Stimulated activated CD4-positive, alpha-beta T cell treated with anti-CD3 and anti-CD28 coated beads, Interleukin-4, amount 100 ng/mL, for 4 hours (primary cell): ENCODE measurements at places on chromosomes 11 and 22.

DNA sequence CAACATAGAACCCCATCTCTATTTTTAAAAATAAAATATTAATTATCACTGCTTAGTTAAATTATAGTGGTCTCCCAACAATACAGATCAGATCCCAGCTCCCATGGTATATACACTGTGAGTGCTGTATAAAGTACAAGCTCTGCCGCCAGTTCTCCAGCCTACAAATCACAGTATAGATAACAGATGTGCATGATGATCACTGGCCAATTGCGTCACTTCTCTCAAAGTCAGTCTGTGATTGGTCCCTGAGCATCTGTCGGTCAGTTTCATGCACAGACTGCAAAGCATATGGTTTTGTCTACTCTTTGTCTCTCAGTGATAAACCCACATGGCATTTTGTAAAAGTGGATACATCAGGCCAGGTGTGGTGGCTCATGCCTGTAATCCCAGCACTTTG lies 15.7 kb downstream of the PPARA start:
- DNase-seq = no peak

GRCh38 chr22:30998329-30998728 lies 29.3 kb downstream of the TUG1 start:
- no peak for DNase-seq

DNA sequence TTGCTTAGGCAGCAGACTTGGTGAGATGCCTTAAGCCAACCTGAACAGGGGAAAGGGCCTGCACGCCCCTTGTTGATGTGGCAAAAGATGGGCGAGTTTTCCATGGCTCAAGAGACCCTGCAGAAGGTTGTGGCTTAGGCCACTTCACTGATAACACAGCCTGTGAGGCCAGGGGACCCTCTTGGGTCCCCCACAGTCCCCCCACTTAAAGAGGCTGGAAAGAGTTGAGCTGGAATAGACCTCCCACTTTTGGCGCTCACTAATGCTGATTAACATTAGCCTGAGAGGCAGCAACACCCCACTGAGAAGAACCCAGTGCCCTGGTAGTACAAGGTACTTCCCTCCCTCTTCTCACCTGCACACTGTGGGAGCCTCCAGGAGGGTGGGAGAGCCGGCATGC lies 107.5 kb downstream of the TRIM29 start:
- DNase-seq = no peak

DNA sequence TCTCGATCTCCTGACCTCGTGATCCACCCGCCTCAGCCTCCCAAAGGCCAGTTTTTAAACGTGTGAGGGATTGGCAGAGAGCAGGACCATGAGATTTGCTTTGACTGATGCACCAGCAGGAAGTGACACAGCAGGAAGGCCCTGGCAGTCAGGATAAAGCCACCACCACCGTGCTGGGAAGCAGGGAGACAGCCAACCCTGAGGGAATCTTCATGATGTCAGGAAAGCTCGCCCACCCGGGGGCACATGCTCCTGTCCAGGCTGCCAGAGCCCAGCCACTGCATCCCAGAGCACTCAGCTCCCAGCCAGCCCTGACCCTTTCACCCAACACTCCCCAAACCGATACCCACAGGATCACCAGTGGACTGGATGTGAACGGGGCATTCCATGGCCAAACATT lies 6.1 kb downstream of the TUBGCP6 start:
- no peak for DNase-seq

DNA sequence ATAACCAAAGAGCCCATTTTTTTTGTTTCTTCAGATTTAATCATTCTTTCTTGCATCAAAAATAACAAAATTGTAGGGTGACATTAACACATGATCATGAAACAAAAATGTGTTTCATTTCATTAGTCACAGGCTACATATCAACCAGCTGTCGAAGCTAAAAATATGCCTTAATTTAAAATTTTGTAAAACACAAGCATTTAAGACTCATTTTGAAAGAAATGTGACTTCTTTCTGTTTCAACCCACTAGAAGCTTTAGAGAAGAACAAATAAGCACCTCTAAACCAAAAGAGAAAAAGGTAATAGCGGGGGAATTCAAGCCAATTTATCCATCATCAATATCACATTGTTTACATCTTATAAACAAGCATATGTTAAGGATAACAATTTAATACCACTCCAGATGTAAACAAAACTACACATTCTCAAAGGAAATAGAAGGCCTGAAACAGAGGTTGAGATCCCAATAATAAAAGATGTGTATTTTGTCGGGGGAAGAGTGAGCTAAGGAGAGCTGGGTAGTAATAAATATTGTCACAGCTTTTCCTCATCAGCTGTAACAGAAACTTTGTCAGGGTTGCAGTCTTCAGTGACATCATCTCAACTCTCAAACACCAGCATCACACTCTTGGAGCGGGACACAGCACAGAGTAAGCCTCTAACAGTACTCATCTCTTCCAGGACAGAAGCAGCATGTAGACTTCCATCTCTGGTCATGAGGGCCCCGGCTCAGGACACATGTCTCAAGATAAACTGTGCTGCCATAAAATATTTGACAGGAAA lies 42.0 kb downstream of the ALG9 start:
- DNase-seq = no peak

DNA sequence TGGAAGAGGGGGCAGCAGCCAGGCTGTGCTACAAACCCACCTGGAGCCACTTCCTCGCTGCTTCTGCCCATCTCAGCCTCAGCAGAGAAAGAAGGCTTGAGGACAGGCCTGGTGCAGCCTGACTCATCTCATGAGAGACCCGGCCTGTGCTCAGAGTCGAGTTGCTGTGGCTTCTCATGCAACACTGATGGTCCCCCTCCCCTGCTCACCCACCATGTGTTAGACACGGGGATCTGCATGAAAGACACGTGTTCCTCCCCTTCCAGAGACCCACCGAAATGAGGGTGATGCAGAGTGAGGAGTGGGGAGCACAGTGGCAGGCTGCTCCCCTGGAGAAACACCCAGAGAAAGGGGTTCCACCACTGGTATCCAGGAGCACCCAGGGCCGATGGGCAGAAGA lies 15.0 kb downstream of the RTN4R start:
- DNase-seq = no peak

DNA sequence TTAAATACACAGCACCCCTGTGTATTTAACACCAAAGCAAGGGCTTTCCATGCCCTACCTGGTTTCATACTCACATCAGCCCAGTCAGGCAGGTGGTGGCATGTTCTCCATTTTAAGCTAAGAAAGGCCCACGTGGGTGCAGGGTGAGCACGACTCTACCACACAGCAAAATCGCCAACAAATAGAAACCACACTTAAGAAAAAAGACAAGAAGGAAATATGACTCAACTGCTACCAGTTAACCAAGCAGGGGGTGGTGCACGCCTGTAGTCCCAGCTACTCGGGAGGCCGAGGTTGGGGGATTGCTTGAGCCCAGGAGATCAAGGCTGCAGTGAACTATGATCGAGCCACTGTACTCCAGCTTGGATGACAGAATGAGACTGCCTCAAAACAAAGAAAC lies 35.2 kb upstream of the TFIP11 start:
- peak; percentile 15 for DNase-seq

GRCh38 chr11:68008381-68009337 lies 1.5 kb upstream of the ALDH3B1 start:
- no peak for DNase-seq

GRCh38 chr11:45410391-45411227 lies 124.5 kb upstream of the SYT13 start:
- DNase-seq = no peak

DNA sequence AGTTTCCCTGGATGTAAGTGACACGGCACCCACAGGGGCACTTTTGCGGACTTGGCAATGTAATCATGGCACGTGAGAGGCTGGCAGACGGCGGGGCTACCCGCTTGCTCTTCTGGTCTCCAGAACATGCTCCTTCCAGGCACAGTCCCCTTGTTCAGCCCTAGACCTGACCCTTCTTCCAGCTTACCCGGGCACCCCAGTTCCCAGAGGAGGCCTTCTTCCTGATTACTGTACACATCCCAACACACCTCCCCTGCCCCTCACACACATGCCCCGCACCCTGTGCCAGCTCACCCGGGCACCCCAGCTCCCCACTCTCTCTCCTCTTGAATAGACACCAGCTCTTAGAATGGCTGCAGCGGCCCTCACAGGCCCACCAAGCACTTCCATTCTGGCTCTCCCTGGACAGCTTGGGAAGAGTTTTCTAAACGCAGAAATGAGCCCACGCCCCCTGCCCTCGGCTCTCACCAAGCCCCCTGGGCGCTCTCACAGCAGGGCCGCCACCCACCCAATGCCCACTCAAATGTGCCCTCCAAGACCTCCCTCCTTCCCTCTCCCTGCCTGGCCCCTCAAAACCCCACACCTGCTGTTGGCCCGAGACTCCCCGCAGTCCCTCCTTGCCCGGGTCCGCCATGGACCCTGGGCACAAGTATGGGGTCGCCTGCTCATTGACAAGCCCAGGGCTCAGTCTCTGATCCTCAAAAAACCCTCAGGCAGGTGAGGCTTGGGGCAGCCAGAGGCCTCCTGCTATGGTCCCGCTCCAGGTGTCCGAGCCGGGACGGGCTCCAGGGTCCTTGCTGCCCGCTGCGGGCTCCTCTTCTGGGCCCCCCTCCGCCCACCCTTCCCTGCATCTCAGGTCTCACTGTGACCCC lies 88.5 kb downstream of the WNT7B start:
- DNase-seq = no peak

- DNase-seq = peak; percentile 34
Measured at GRCh38 chr11:3109921-3110706, 52.9 kb upstream of the CARS1 start.

- no peak for DNase-seq
Measured at GRCh38 chr11:22703040-22703439, 36.6 kb downstream of the GAS2 start.

GRCh38 chr11:61542705-61543104 lies 34.2 kb downstream of the LRRC10B start:
- no peak for DNase-seq

DNA sequence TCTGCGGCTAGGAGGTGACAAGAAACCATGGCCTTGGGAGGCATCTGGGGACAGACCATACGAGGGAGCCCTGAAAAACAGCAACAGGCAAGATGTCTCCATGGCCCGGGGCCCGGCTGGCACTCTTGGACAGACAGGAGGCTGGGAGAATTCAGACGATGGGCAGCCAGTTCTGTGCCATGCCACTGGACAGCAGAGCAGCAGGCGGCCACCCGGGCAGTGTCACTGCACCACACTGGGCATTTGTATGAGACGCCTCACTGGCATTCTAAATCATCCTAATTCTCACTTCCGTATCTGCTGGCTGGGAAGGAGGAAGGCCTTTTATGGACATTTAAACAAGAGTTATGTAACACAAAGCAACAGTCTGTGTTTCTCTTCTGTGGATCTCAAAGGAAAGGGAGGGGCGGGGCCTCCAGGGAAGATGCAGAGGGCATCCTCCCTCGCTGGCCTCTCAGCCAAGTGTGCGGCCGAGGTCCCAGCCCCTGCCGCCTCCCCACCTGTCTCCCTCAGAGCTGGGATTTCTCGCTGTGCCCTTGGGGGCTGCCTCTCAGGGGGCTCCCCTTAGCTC lies 350.3 kb downstream of the SHANK2 start:
- no peak for DNase-seq

GRCh38 chr22:49883294-49883640 lies 29.6 kb downstream of the ZBED4 start:
- no peak for DNase-seq

DNA sequence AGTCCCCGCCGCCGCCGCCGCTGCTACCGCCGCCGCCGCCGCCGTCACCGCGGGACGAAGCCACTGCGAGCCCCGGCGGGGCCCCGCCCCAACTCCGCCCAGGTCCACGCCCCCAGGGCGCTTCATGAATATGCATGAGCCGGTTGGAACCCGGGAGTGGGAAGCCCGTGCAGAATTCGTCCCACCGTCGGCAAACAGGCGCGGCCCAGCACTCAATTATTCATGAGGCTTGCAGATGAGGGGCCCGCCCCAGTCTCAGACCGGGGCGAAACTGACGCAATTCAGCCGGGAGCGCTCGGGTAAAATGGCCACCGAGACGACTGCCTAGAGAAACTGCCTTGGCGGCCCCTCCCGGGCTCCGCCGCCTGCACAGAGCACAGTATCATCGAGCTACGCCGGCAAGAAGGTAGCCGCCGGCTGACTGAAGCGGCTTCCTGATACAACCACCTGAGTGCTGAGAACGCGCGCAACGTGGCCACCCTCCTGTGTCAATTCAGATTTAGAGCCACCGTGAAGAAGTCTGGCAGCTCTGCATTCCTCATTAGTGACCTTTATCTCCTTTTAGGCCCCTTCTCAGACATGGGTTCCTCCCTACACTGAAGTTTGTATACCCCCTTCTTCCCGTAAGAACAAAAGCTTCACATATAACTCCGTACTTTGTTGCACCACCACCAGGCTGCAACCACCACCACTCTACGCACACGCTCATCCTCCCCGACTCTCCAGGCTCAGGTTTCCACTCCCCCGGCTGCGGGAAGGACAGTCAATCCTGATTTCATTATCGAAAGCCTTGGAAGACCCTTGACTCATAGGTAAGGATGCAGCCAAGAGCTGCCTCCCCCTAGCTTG lies at the start of gene TNKS1BP1:
Gene TNKS1BP1, minus strand, starts transcription at position 67 of the 849 bp plus-strand sequence. CDS start 3,067 bp downstream, outside the sequence.
- peak; percentile 93 for DNase-seq

- no peak for DNase-seq
Measured at GRCh38 chr22:37461961-37462360, 24.2 kb downstream of the MFNG start.

- no peak for DNase-seq
Measured at GRCh38 chr11:8596504-8597046, 2.5 kb upstream of the STK33 start.

DNA sequence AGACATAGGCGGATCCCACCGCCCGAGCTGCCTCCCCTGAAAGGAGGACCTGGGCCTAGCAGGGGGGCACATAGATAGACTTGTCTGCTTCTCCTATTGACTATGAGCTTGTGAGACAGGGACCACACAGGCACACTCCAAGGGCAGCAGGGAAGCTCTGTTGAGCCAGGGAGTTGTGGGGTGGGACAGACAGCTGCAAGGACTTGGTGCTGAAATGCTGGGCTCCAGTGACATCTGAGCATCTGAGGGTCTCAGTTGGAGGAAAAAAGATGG lies 53.4 kb upstream of the ANO1 start:
- DNase-seq = no peak
